A549 treated with ZK216348 at 1 μM for 4 hours (cell line): ENCODE measurements at places on chromosomes 3 and 15. TPM values are rescaled to one million over a fixed set of nuclear protein-coding genes. Genes with fewer than 3 reads are reported as not detected.

CGNL1 gene
- total RNA-seq = 0.71 to 1.1 TPM (median 0.85 TPM) in 5 replicates

SLC28A1 gene
- total RNA-seq = 0.06 TPM in 1 of 5 replicates, not detected in the others

CFAP100 gene
- total RNA-seq = not detected in 5 replicates

CKMT1A gene
- total RNA-seq = 0.88 to 4.0 TPM (median 3.3 TPM) in 5 replicates

RAD51 gene
- 17.8 to 23.9 TPM (median 18.4 TPM) in 5 replicates for total RNA-seq

LRRC31 gene
- total RNA-seq = not detected in 5 replicates

KBTBD13 gene
- not detected in 5 replicates for total RNA-seq

SLC7A14 gene
- not detected in 5 replicates for total RNA-seq

AADACL2 gene
- not detected in 5 replicates for total RNA-seq

UTS2B gene
- 0.22 TPM in 1 of 5 replicates, not detected in the others for total RNA-seq

RGMA gene
- total RNA-seq = 0.21 to 0.42 TPM (median 0.26 TPM) in 5 replicates

ATP13A3 gene
- 14.5 to 41.2 TPM (median 33.6 TPM) in 5 replicates for total RNA-seq

EPHB1 gene
- total RNA-seq = 0.06 to 0.20 TPM (median 0.12 TPM) in 3 of 5 replicates, not detected in the others

TP63 gene
- 0.14 to 0.34 TPM (median 0.27 TPM) in 5 replicates for total RNA-seq

LIPC gene
- 0.11 to 0.29 TPM in 2 of 5 replicates, not detected in the others for total RNA-seq

NLGN1 gene
- not detected in 5 replicates for total RNA-seq

CPNE9 gene
- 0.14 to 0.30 TPM (median 0.21 TPM) in 3 of 5 replicates, not detected in the others for total RNA-seq

AMOTL2 gene
- 35.6 to 51.8 TPM (median 51.2 TPM) in 5 replicates for total RNA-seq

SERINC4 gene
- total RNA-seq = 0.11 TPM in 1 of 5 replicates, not detected in the others

GOLGA8G gene
- not detected in 5 replicates for total RNA-seq

SST gene
- not detected in 5 replicates for total RNA-seq
